H4 (cell line): ENCODE measurements at places on chromosomes 1 and 21. TPM values are rescaled to one million over a fixed set of nuclear protein-coding genes. Genes with fewer than 3 reads are reported as not detected.

DNA sequence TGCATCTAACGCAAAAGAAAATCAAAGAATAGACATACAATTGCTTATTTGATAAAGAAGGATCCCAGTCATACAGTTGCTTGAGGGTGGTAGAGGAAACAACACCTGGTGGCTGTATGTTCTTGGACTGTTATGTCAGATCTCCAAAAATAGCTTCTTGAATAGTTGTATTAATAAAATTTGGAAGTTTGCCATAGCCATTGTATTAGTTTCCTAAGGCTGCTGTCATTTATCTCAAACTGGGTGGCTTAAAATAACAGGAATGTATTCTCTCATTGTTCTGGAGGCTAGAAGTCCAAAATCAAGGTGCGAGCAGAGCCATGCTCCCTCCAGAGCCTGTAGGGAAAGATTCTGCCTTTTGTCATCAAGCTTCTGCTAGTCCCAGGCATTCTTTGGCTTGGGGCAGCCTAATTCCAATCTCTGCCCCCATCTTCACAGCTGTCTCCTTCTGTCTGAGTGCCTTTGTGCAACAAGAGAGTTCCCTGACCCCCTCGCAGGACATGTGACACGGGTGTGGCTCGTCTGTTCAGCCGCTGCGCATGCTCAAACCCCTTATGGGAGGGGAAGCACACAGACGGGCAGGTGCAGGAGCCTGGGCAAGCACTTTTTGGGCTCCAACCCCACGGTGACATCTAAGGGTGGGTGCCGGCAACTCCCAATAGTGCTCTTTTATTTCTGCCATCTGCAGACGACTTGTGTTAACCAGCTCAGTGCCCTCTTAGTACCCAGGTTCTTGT, 21.7 kb upstream of the GRIK1 start:
- no peak for DNase-seq

DNA sequence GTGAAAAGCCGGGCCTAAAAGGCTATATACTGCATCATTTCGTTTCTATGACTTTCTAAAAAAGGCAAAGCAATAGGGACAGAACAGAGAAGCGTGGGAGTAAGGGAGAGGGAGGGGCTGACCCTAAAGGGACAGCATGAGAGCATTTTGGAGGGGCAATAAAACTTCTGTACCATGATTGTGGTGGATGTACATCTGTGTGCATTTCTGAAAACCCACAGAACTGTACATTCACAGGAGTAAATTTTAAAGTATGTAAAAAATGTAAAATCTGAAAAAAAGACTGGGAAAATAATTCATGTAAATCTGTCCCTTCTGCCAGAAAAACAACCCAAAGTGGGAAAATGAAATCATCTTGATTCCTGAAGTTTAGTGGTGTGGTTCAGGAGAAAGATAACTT, 235.4 kb downstream of the CENPF start:
- no peak for DNase-seq

- no peak for DNase-seq
These were observed 30.4 kb downstream of the IFNGR2 start for GRCh38 chr21:33433425-33434114.

PBX1 gene
- 22.2 and 25.8 TPM in 2 replicates for total RNA-seq

LMX1A gene
- not detected in 2 replicates for total RNA-seq

GRCh38 chr1:25926731-25927496, 20.7 kb upstream of the STMN1 start:
- no peak for DNase-seq

DNA sequence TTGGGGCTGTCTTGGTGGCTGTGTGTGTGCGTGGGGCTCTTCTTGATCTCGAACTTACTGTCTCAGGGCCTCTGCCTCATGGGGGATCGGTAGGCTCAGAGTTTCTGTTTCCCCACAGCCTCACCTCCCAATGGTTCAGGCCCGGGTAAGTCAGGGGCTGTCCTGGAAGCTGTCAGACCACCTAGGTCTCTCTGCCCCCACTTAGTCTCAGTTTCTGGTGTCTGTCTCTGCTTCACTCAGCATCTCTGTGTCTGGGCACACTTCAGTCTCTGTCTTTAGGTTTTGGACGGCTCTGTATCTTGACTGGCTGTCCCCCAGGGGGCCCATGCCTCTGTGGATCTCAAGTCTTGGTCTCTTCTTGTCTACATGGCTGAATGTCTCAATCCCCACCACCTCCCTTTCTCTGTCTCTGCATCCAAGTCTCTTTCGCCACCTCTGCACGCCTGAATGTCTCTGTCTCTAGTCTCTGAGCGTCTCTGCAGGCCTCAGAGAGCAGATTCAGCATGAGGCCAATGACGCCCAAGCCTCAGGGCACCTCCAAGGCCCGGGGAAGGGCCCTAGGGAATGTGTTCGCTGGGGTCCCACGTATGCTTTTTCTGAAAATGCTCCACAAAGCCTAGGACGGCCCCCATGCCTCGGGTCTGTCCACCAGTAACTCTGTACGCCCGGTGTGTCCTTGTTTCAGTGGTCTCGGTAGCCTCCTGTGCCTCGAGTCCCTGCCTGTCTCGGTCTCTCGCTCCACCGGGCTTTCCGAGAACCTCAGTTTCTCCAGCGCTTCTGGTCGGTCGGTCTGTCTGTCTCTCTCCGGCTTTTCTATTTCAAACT, 818 bp downstream of the FHL3 start:
- no peak for DNase-seq

GRCh38 chr1:43068911-43069310, 103.2 kb downstream of the EBNA1BP2 start:
- no peak for DNase-seq

DNA sequence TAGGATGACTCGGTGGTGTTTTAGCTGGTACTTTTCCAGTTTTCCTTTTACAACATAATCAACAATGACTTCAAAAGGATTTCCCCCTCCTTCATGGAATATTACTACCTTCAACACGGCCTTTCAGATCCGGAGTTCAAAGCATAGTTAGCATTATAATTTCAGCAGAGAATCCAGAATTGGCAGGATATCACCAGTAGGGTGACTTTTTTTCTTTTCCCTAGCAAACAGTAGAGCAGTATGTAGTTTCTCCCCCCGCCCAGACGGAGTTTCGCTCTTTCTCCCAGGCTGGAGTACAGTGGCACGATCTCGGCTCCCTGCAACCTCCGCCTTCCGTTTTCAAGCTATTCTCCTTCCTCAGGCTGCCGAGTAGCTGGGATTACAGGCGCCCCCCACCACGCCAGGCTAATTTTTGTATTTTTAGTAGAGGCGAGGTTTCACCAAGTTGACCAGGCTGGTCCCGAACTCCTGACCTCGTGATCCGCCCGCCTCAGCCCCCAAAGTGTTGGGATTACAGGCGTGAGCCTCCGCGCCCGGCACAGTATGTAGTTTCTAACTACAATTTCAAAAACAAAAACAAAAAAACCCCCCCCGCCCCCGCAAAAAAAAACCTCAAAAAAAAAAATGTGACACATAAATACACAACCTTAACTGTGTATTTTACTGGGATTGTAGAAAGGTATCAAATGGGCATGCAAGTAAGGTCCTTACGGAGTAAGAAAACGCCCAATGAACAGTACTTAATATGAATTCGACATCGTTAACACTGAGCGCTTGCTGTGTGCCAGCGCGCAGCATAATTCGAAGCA, 1.5 kb upstream of the COX20 start:
- peak; percentile 74 for DNase-seq

- DNase-seq = no peak
These were observed 40.9 kb downstream of the STX6 start for GRCh38 chr1:180981596-180982387.

- DNase-seq = no peak
These were observed 32.3 kb downstream of the EEIG2 start for GRCh38 chr1:108592030-108592759.
